ENCODE measurements at places on chromosomes 16 and 17.

DNA sequence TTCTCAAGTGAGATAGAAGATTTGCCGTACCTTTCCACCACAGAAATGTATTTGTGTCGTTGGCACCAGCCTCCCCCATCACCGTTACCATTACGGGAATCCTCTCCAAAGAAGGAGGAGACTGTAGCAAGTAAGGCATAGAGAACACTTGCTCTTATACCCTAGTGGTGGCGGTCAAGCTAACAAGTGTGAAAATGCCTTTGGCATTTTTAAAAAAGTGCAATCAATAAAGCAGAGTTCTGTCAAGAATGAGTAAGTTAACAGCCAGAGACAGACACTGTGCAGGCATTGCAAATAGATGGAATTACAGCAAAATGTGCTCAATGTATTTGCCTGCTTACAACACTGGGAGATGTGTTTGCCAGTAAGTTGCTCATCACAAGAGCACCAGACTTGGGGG, 7.7 kb downstream of the MSL1 start:
- DNase-seq: no peak

GRCh38 chr17:44766409-44767038, 7.7 kb downstream of the ADAM11 start:
- DNase-seq: no peak

GRCh38 chr16:26371349-26371869, 679.6 kb downstream of the HS3ST4 start:
- DNase-seq: no peak

DNA sequence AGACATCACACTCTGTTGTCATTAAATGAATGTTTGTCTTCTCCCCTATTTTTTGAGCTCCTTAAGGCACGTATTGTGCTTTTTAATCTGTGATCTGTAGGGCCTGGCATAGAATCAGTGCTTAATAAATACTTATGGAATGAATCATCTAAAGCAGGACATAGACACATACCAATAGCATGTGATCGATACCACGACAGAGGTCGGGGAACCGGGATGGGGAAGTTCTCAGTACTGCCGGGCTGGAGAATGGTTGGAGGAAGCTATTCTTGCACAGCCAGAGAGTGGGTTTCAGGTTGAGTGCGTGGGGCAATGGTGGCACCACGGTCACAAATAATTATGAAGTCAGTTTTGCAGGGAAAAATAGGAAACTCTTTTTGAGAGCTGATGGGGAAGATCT, 26.8 kb downstream of the NLRP1 start:
- no peak for DNase-seq

- no peak for DNase-seq
These were observed 60.9 kb downstream of the SPAG9 start for GRCh38 chr17:51059781-51060180.

GRCh38 chr17:51597345-51597744, 337.0 kb downstream of the UTP18 start:
- DNase-seq: no peak

- no peak for DNase-seq
These were observed 7.9 kb downstream of the KLHDC4 start for GRCh38 chr16:87757841-87758426.

- DNase-seq: no peak
These were observed 1.2 kb downstream of the NEUROD2 start for GRCh38 chr17:39606434-39607056.

DNA sequence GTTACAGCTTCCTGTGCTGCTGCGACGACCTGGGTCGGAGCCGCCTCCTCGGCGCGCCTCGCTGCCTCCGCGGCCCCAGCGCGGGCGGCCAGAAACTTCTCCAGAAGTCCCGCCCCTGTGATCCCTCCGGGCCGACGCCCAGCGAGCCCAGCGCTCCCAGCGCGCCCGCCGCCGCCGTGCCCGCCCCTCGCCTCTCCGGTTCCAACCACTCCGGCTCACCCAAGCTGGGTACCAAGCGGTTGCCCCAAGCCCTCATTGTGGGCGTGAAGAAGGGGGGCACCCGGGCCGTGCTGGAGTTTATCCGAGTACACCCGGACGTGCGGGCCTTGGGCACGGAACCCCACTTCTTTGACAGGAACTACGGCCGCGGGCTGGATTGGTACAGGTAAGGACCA, 746 bp downstream of the HS3ST2 start:
- DNase-seq: no peak

DNA sequence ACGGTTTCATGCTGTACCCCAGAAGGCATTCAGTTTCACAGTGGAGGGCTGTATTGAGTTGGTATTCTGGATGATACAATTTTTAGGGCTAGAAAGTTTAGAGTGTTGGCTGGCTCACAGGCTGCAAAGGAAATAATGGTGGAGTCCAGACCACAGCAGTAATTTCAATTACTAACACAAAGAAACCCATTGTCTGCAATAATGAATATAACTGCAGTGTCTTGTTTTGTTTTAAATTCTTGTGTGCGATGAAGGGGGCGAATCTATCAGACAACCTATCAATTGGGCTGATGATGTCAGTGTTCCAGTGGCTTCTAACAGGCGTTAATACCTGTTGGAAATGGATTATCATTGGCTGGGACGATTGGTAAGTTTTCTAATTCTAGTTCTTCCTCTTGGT, 1.5 kb downstream of the SP2 start:
- no peak for DNase-seq

GRCh38 chr16:23501291-23501690, 9.0 kb downstream of the GGA2 start:
- no peak for DNase-seq

GRCh38 chr17:32927201-32927723, 691 bp upstream of the TMEM98 start:
- DNase-seq: no peak

DNA sequence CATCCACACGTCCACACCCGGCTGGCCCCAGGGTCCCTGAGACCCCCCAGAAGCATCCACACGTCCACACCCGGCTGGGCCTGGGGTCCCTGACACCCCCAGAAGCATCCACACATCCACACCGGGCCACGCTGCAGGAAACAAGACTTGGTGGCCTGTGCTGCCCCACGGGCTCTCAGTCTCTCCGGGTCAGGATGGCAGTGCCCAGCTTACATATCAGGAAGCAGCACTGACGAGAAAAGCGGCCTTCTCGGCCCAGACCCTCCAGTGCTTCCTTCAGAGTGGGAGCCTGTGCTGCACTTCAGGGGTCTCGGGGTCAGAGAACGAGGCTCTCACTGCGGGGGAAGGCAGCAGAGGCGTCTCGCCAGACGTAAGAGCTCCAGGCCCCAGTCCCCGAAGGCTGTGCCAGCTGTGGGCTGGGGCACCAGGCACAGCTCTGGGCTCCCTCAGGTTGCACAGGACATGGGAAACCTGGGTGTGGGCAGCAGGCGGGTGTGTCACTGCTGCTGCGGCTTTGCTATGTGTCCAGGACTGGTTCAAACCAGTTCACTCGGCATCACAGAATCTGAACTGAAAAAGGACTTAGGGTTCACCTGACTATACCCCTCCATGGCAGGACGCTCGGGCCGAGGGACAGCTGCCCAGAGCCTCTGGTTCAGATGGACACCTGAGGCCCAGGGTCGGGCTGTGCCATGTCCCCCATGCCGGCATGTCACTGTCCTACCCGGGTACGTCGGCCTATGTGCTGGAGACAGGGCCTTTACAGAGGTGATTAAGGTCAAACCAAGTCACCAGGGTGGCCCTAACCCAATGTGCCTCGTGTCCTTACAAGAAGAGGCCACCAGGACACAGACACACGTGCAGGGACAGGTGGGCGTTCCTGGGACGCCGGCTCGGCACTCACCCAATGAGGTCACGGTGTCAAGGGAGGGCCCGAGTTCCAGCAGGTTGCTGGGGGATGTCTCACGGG, 40.2 kb upstream of the CHMP6 start:
- DNase-seq: no peak

- no peak for DNase-seq
These were observed 5.3 kb downstream of the KPNB1 start for GRCh38 chr17:47654991-47655390.

DNA sequence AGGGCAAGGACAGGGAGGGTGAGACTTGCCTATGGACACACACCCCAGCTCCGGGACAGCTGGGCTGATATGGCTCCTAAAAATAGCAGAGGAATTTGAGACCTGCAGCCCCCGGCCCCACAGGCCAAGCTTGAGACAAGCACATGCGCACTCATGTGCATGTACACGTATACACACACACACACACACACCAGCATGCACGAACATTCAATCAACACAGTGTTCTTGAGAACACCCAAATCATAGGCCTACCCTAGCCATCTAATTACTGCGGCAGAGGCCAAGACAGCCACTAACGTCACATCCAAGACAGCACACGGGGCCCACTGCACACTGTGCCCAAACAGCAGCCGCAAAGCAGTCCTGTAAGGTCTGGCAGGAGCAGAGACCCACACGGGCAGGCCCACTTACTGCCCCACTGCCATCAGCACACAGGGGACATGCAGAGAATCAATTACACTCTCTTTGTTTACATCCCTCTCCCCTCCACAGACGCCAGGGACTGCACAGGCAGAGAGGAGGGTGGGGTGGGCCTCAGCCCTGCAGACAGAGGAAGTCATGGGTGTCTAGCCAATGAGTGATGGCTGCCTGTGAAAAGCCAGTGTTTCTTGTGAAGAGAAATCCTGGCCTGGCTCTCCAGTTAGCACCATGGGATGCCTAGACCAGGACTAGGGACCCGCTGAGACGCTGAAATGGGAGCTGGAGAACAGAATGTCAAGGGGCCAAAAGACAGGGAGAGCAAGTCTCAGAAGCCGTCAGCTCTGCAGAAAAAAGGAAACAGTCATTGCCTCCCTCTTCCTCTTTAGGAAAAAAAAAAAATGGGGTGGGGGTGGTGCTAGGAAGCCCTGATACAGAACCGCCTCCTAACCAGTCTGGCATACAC, 39.3 kb downstream of the MYO18A start:
- peak; percentile 72 for DNase-seq

- DNase-seq: no peak
These were observed 236.7 kb upstream of the CIBAR2 start for GRCh38 chr16:85348911-85349334.

DNA sequence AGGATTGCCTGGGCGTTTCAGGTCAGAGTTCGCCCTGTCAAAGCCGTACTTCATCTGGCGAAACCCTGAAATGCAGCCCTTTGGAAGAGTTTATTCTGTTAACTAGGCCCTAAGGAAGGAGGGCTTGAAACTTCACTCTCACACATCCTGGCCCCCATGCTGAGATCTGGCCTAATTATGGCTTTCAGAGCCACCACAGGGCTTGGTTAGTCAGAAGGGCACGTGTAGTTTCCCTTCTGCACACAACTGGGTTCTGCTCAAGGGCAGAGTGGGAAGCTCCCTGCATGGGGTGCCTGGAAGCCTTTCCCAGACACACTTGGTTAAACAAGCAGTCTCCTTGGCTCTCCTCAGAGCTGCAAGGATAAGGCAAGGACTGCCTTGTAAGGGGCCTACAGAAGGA, 397.3 kb downstream of the SHISA9 start:
- no peak for DNase-seq

GRCh38 chr16:87446479-87446878, 46.3 kb downstream of the ZCCHC14 start:
- no peak for DNase-seq

DNA sequence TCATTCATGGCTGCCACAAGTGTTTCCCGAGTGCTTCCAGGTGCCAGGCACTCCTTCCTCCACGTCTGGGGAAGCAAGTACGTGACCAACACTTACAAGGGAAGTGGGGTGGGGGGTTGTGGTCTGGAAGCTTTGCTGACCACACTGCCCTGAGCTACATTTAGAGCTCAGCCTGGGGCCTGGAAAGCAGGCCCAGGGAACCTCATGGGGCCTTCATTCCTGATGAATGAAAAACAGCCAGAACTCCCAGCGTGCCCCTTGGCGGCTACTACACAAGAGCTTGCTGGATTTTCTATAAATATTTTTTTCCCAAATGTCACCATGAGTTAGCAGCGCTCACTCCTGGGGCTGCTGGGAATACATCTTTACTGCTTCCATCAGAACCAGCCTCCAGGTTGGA, 73.3 kb downstream of the ABCC12 start:
- no peak for DNase-seq

- no peak for DNase-seq
These were observed 137.9 kb downstream of the GSG1L start for GRCh38 chr16:27925612-27926011.

DNA sequence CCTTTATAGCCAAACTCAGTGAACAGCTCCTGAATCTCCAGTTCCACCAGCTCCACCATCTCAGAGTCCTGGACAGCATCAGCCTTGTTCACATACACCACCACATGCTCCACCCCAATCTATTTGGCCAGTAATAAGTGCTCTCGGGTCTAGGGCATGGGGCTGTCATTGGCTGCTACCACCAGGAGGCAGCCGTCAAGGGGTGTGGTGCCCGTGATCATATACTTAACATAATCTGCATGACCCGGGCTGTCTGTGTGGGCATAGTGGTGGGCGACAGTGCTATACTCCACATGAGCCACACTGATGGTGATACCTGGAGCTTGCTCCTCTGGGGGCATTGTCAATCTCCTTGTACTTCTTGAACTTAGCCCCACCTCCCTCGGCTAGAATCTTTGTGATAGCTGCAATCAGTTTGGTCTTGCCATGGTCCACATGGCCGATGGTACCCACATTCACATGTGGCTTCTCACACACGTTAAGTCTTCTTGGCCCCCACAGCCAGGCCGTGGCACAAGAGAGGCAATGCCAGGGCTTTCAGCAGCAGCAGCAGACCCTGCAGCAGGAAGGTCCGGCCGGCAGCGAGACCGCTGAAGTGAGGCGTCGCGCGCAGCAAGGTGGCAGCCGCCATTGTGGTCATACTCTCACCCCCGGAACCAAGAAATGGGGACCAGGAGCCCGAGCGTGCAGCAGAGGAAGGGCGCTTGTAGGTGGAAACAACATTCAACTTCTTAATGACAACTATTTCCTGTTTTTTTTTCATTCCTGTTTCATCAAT, 210.3 kb upstream of the WSB1 start:
- DNase-seq: no peak

Measured in CD8-positive, alpha-beta T cell (primary cell).